ENCODE measurements at places on chromosomes 13 and 19. TPM values are rescaled to one million over a fixed set of nuclear protein-coding genes. Genes with fewer than 3 reads are reported as not detected.

CALR3 gene
- polyA plus RNA-seq = 0.09 TPM

C19orf18 gene
- 7.7 TPM for polyA plus RNA-seq

IL17D gene
- polyA plus RNA-seq = 0.52 TPM

CATSPERD gene
- 0.05 TPM for polyA plus RNA-seq

ZNF823 gene
- polyA plus RNA-seq = 5.6 TPM

FGF21 gene
- polyA plus RNA-seq = 0.11 TPM

RHPN2 gene
- 4.8 TPM for polyA plus RNA-seq

ZNF579 gene
- polyA plus RNA-seq = 5.5 TPM

ZNF66 gene
- 2.8 TPM for polyA plus RNA-seq

NFIX gene
- polyA plus RNA-seq = 10.5 TPM

CBARP gene
- 0.37 TPM for polyA plus RNA-seq

WDFY2 gene
- polyA plus RNA-seq = 7.4 TPM

SCGB2B2 gene
- 0.14 TPM for polyA plus RNA-seq

FAM83E gene
- 2.2 TPM for polyA plus RNA-seq

ANGPTL8 gene
- polyA plus RNA-seq = 0.16 TPM

AXL gene
- 9.5 TPM for polyA plus RNA-seq

LILRB4 gene
- 14.4 TPM for polyA plus RNA-seq

FPR3 gene
- 7.8 TPM for polyA plus RNA-seq

CPT1C gene
- polyA plus RNA-seq = 3.5 TPM

ADGRE3 gene
- 0.09 TPM for polyA plus RNA-seq

ZNF432 gene
- polyA plus RNA-seq = 16.2 TPM

CGB1 gene
- polyA plus RNA-seq = not detected

GRK1 gene
- polyA plus RNA-seq = 0.11 TPM

CERS1 gene
- polyA plus RNA-seq = 0.41 TPM

SYT5 gene
- 0.32 TPM for polyA plus RNA-seq

EFNB2 gene
- polyA plus RNA-seq = 17.1 TPM

FUT3 gene
- 2.9 TPM for polyA plus RNA-seq

TJP3 gene
- polyA plus RNA-seq = 3.3 TPM

CAPN12 gene
- polyA plus RNA-seq = 6.5 TPM

KLK11 gene
- 17.2 TPM for polyA plus RNA-seq

PSG7 gene
- 0.07 TPM for polyA plus RNA-seq

DPY19L3 gene
- 11.9 TPM for polyA plus RNA-seq

ZNF888 gene
- 6.1 TPM for polyA plus RNA-seq

RGCC gene
- polyA plus RNA-seq = 50.1 TPM

SELENOV gene
- not detected for polyA plus RNA-seq

BAX gene
- polyA plus RNA-seq = 126 TPM

IFI30 gene
- 237 TPM for polyA plus RNA-seq

SOX21 gene
- 0.25 TPM for polyA plus RNA-seq

COL4A1 gene
- 95.2 TPM for polyA plus RNA-seq

RPS5 gene
- 942 TPM for polyA plus RNA-seq

FXYD3 gene
- 175 TPM for polyA plus RNA-seq

GSX1 gene
- 0.37 TPM for polyA plus RNA-seq

DACH1 gene
- polyA plus RNA-seq = 2.7 TPM

CYP4F12 gene
- polyA plus RNA-seq = 6.8 TPM

CCDC194 gene
- polyA plus RNA-seq = 0.55 TPM

Data from thymus (tissue), 14 donors.